ENCODE measurements at places on chromosomes 5 and 9. TPM values are rescaled to one million over a fixed set of nuclear protein-coding genes. Genes with fewer than 3 reads are reported as not detected.

GRCh38 chr5:21219251-21219650 lies 1231.3 kb upstream of the CDH18 start:
- DNase-seq: no peak

DNA sequence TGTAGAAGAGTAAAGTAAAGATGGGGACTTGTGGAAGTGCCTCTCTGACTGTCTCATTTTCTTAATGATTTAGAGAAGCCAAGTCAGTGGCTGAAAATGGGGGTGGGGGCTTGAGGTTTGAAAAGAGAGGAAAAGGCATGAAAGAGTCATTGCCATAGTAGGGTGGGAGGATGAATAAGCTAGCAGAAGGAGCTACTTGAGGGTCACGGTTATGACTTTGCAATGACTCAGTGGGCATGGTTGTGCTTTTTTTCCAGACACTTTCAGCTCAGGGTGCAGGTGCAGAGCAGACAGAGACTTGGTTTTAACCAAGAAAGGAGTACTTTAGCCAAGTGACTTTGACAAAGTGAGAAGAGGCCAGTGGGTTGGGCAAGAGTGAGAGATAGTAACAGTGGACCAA lies 117.8 kb downstream of the PTTG1 start:
- no peak for DNase-seq

DNA sequence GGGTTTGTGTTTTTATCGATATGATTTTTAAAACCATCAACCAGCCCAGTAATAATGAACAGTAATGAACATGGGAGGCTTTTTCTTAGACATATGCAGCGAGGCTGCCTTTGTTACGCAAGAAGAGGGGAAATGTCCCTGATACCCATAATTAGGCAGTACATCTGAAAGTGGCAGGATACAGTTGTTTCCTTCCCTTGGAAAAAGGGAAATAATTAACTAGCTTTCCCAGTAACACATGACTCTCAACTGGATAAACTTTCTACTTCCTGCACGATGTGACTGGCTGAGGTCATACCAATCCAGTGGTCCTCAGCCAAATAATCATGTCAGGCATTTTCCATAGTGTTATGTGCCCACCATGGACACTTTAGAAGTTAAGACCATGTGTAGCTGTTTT lies 431.6 kb upstream of the C9orf72 start:
- no peak for DNase-seq

- no peak for DNase-seq
Observed at GRCh38 chr5:145980718-145981117, 44.3 kb downstream of the SH3RF2 start.

GRCh38 chr5:93421987-93422401 lies 159.0 kb downstream of the NR2F1-AS1 start:
- DNase-seq: no peak

- no peak for DNase-seq
Observed at GRCh38 chr5:33319151-33319550, 121.6 kb upstream of the TARS1 start.

- no peak for DNase-seq
Observed at GRCh38 chr9:92147030-92147851, 32.0 kb upstream of the SPTLC1 start.

- DNase-seq: no peak
Observed at GRCh38 chr9:34507966-34508365, 14.8 kb downstream of the ENHO start.

DNA sequence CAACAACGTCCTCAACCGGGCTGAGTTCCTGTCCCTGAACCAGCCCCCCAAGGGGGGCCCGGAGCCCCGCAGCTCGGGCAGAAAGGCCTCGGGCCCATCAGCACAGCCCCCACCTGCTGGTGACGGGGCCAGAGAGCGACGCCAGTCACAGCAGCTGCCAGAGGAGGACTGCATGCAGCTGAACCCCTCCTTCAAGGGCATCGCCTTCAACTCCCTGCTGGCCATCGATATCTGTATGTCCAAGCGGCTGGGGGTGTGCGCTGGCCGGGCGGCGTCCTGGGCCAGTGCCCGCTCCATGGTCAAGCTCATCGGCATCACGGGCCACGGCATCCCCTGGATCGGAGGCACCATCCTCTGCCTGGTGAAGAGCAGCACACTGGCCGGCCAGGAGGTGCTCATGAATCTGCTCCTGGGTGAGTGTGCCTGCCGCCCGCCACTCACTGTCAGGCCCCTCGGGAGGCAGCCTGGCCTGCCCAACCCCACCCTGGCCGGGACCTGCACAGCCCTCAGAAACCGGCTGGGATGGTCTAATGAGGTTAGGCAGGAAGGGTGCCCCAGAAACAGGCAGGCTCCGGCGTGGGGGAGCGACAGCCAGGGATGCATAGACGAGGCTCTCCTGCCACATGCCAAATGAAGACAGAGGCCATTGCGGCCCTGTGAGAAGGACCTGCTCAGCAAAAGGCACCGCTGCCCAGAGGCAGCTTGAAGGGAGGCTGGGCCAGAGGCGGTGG lies 678 bp downstream of the PLPP7 start:
- no peak for DNase-seq

DNA sequence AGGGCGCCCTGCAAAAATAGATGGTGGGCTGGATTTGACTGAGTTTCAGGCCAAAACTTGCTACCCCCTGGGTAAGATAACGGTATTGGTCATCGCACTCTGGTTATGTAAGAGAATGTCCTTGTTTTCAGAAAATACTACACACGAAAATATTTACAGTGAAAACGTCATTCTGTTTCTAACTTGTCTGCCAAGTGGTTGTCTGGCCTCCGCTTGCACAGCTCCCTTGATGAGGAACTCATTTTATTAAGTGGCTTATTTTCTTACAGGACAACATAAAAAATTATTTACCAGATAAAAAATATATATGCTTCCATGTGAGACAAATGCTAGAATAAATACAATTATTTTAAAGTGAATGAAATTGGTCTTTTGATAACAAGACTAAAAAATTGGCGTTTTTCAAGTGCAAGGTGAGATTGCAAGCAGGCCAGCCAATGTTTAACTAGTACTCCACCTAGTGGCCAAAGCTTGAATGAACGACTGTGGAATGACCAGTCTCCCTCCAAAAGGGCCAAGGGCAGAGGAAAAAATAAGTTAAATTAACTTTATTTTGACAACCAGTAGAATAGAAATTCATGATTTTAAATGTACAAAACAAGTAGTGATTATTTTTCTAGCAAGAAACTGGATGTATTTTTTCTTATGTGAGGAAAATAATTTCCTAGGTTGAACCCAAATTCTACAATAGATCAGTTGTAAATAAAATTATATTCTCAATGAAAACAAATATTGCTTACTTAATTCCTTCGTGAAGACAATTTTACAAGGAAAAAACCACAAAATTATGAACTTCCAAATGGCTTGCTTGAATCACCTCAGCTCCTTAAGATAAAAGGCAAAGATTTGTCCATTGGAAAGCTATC lies 93.2 kb downstream of the ZFAND5 start:
- DNase-seq: no peak

DNA sequence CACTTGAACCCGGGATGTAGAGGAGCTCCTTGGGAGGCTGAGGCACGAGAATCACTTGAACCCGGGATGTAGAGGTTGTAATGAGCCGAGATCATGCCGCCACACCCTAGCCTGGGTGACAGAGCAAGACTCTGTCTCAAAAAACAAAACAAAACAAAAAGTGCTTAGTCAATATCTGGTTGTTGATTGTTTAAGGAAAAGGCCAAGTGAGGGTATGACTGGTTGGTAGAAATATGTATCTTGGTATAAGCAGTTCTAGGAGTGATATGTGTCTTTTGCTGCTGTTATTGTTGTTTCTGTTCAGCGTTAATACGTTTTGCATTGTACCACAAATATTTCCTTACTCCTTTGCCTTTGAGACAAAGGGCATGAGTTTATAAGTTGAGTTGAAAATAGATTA lies 210.7 kb upstream of the DMRT1 start:
- DNase-seq: no peak

- no peak for DNase-seq
Observed at GRCh38 chr9:109705515-109705914, 74.5 kb upstream of the PALM2AKAP2 start.

DNA sequence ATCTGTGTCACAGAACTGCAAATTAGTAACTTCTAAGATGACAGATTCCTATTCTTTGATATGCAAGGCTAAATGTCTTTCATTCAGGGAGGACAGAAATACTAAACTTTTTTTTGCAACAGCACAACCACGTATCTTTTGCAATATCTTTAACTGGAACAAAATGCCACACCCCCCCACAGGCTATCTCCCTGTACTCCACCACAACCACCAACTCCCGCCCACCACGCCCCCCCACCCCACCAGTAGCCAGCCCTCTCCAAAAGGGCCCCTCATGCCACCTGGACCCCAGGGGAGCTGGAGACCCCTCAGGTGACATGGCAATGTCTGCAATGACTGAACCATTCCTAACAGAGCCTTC lies 131.8 kb downstream of the ROR2 start:
- no peak for DNase-seq

- DNase-seq: no peak
Observed at GRCh38 chr9:91059713-91060112, 258.1 kb downstream of the SYK start.

DNA sequence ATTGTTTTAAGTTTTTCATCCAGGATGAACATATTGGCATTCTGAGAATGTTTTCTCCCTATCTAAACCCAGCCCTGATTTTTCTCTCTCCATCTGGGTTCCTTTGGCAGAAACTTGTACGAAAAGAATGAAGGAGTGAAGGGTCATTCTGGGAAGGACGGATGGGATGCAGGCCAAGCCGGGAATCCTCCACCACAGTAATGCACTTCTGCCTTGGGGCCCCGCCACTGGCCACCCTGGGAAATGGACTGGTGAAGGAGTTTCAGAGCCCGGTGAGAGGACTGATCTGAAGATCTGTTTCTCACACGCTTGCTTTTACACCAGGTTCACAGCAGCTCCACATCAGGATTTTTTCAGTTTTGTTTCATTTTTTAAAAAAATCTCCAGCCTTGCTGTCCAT lies 554.8 kb downstream of the BNC2 start:
- DNase-seq: no peak

DNA sequence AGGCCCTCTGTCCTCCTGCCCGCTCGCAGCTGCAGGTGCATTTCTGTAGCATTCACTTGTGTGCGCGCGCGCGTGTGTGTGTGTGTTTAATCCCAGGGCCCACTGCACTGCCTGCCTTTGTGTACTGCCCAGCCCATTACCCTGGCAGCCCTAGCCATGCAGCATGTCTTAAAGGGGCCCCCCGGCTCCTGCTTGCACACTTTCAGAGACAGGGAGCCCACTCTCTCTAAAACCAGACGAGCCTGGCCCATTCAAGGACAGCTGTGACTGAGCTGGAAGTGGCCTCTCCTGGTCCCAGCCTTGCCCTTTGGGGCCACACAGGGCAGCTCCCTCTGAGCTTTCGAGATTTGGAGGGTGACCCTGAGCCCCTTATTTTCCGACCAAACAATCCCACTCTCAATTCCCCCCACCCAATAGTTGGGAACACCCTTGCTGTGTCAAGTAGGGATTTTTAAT lies 98.9 kb downstream of the DAB2IP start:
- no peak for DNase-seq

DNA sequence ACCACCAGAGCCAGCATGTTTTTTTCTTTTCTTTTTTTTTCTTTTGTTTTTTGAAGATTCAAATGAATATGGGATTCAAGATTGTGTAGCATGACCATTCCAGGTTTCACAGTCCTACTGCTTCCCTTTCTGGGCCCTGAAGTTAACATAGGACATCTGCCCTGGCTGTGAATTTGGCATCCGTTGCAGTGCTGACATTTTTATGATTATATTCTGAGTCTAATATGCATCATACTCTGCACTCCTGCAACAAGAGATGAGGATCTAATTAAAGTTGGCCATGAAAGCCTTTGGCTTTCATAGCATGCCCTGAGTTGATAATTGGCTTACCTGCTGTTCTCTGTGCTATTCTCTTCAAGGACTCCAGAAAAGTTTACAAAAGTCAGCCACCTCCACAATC lies 29.8 kb downstream of the C5orf22 start:
- no peak for DNase-seq

DNA sequence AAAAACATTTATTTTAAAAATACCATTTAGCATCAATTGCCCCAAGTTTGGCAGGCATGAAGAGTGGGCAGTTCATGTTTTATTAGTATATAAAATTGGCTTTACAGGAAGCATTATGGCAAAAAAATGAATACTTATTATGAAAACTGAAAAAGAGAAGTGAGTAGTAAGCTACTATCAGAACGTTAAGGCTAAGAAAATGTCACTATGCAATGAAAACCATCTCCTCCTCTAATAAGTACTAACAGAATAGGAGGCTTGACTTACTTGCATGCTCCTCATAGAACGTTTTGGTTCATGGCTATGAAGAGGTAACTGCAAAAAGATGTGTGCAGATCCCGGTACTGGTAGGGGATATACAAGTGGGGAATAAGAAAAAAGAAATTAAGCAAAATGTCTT lies 23.6 kb downstream of the TICAM2 start:
- no peak for DNase-seq

- no peak for DNase-seq
Observed at GRCh38 chr9:95981761-95982390, 106.4 kb downstream of the ERCC6L2 start.

GRCh38 chr5:28468166-28468565 lies 1429.8 kb upstream of the CDH9 start:
- no peak for DNase-seq

DNA sequence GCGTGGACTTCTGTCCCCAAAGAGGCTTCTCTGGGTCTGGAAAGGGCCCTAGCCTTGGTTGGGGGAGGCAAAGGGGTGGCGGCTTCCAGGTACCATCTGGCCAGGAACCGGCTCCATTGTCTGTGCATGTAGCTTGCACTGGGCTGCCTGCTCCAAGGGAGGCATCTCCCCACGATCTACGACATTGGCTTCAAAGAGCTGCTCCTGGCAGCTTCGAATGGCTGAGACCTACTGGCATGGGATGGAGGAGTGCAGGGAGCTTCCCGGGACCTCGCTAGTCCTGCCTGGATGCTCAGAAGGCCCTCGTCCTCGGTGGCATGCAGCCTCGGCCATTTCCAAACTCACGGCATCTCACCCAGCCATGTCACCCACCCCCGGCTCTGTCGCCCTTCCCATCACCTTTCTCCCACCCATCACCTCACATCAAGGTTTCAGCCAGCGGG lies 137.8 kb downstream of the KCNIP1 start:
- no peak for DNase-seq

Gene SAXO1
- total RNA-seq: not detected

Gene SLC25A2
- total RNA-seq: not detected

Gene POLR3G
- total RNA-seq: 0.68 TPM

Gene SPINK6
- total RNA-seq: not detected

Gene FBXW2
- total RNA-seq: 41.0 TPM

Gene NR4A3
- 3.9 TPM for total RNA-seq

Gene HIGD2A
- total RNA-seq: 218 TPM

Gene C5orf52
- total RNA-seq: not detected

Gene PCDHA2
- total RNA-seq: not detected

Gene MUSK
- total RNA-seq: 1.0 TPM

Measured in Right ventricle myocardium inferior (tissue), 1 donor.